ENCODE measurements at places on chromosomes 13 and 19. TPM values are rescaled to one million over a fixed set of nuclear protein-coding genes. Genes with fewer than 3 reads are reported as not detected.

DNA sequence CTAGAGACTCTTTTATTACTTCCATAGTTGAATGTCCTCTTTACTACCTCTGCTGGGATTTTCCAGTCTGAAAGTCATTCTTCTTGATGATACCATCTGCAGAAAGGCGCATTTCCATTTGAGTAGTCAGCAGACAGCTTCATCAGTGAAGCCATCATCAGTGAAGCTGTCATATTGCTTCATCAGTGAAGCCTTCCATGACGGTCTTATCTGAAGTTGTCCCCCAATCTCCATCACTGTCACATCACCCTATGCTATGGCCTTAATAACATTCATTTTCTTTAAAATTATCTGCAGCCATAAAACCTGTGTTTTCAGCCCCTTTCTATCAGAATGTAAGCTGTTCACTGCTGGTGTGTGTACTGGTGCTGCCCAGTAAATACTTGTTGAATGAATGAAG, 151.6 kb downstream of the B3GLCT start:
- no peak for DNase-seq

FAM83E gene
- not detected for total RNA-seq

DNA sequence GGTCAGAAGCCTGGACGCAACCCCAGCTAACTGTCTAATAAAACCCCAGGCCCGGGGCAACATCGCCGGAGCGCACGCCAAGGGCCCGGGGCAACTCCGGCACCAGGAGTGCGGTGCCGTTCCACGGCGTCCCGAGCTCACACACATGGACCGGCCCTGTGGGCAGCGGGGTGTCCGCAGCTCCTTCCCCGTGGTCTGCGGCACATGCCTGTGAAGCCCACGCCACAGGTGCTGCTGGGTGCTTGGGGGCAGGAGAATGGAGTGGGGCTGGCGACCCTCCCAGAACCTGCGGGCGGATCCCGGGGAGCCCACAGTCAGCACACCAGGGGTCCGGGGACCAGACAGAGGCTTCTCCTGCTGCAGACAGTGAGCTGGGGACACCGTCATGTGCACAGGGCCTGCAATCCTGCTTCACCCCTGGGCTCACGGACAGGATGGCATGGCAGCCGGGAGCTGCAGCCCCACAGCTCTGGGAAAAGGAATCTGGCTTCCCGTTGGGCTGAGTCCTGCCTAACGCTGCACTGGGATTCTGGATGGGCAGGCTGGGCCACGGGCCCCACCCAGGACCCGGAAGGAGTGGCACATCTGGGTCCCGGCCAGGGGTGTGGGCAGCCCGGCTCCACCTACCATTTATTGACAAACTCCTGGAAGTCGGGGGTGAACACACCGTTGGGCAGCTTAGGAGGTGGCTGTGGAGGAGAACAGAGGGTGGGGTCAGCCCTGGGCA, 28.2 kb upstream of the ZBTB7A start:
- DNase-seq, result no peak

ALKBH6 gene
- total RNA-seq, result 58.4 TPM

GRCh38 chr13:79673310-79673992, 192.5 kb downstream of the NDFIP2 start:
- DNase-seq, result no peak

GRCh38 chr13:113777311-113778260, 18.6 kb downstream of the TMEM255B start:
- DNase-seq, result no peak

DNA sequence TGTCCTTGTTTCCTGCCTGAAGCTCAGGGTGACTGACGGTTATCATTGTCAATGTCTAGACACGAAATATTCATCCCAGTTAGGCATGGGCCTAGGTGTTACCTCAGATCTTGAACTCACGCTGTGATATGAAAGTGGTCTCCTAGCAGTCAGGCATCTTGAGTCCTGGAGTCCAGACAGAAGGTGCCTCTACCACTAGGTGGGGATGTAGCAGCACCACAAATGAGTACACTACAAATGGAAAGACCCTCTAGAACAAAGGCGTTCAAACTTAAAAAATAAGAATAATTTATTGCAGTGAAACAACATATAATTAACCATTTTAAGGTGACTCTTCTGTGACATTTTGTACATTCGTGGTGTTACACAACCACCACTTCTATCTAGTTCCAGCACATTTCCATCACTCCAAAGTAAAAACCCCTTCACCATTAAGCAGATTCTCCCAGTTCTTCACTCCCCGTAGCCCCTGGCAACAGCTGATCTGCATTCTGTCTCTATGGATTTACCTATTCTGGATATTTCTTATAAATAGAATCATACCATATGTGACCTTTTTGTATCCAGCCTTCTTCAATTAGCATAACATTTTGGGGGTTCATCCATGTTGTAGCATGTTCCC, 11.9 kb upstream of the FRY start:
- peak; percentile 25 for DNase-seq

- no peak for DNase-seq
Observed at GRCh38 chr13:73240193-73240592, 181.4 kb downstream of the KLF5 start.

Measured in T-cell (primary cell).